ENCODE measurements at places on chromosomes 3 and 15.

- DNase-seq, result no peak
Observed at GRCh38 chr3:140508550-140508949, 169.3 kb upstream of the TRIM42 start.

- no peak for DNase-seq
Observed at GRCh38 chr3:72266016-72266370, 481.0 kb upstream of the PROK2 start.

- no peak for DNase-seq
Observed at GRCh38 chr15:31265871-31266711, 60.5 kb upstream of the KLF13 start.

DNA sequence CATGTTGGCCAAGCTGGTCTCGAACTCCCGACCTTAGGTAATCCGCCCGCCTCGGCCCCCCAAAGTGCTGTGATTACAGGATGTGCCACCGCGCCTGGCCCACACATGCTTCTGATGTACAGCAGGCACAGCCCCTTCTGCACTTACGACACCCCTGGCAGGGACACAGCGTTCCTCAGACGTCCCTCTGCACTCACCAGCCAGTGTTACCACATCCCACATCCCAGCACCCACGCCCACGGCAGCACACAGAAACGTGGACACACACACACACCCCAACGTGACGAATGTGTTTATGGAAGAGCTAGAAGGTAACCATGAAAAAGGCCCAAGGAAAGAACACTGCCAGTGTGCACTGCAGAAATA, 576 bp upstream of the RPAP1 start:
- DNase-seq, result no peak

DNA sequence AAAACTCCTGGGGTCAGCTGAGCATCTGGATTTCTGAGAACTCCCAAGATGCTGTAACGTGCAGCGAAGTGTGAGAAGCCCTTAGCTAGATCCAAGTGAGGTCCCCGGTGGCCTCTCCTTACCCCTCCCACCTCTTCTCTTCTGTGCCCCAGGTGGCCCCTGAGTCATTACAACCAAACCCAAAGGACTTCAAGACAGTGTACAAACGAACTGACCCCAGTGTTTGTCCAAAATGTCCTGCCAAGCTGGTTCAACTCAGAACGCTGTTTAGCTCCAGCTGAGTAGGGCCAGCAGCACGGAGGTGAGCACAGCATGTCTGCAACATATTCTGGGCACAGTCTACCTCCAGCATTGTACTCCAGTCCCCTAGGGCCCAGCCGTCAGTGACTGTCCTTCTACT, 73.9 kb upstream of the OXTR start:
- no peak for DNase-seq

- DNase-seq, result no peak
Observed at GRCh38 chr15:56371495-56372147, 6.4 kb downstream of the TEX9 start.

DNA sequence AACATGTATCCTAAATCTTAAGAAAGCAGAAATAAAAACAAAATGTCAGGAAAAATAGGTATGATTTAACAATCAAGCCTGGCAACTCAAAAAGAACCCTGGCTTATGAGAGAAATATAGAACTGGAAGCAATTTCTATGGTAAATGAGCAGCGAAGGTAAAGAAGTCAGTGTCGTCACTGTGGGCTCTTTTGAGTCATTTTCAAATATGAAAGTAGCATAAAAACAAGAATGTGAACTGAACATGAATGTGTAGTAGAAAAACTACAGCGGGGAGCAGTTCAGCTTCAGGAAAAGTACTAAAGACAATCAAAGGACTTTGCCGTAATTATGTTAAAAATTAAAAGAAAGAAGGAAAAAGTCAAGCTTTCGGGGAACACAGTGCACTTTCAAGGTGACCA, 17.5 kb downstream of the LSG1 start:
- DNase-seq, result no peak

DNA sequence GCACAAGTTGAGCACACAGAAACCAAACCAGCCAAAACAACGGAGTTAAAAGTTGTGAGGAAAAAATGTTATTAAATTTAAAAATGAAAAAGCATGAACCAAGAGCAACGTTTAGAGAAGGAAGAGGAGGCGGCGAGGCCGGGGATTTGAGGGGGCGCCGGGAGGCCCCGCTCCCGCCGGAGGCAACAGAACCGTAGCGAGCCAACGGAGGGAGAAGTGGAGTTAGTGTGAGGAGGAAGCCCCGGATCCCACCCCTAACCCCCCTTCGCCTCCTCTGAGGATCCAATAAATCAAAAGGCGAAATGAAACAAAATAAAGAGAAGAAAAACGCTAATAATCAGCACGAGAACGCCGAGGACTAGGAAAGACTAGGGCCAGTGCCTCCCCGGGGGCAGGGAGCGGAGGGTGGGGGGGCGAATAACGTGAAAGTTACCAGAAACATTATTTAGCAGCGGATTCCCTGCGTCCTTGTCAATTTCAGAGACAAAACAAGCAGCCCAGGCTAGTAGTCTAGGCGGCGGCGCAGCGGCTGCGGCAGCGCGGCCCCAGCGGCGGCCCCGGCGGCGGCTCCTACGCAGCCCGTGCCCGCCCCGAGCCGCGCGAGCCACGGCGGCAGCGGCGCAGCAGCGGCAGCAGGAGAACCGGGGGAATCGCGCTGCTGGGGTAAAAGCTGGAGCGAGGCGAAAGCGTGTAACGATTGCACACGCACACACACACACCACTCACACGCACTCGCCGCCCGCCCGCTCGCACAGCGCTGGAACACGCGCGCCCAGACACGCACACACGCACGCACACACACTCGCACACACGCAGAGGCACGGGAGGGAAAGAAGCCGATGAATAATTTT, 1.7 kb downstream of the MEIS2 start:
- DNase-seq, result no peak

GRCh38 chr15:92608866-92609700, 46.5 kb downstream of the FAM174B start:
- DNase-seq, result no peak
